ENCODE measurements at places on chromosomes 2 and 18.

DNA sequence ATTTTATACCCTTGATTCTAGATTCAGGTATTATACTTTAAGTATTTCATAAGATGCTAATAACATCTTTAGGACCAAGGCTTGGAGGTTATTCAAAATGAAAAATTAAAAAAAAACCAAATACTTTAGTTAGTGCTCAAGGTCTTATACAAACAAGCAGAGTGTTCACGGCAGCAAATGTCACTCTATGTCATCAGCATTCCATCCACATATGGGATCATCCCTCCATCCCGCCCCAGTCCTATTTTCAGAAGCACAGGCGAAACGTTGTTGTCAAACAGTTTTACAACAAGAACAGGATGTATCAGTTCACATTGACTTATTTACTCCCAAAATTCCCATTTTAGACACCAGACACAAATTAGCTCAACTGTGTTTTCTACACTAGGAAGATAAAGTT lies 83.7 kb downstream of the DSEL start:
- peak; percentile 31 for DNase-seq

GRCh38 chr2:60586081-60586480 lies 32.6 kb upstream of the BCL11A start:
- DNase-seq = no peak

DNA sequence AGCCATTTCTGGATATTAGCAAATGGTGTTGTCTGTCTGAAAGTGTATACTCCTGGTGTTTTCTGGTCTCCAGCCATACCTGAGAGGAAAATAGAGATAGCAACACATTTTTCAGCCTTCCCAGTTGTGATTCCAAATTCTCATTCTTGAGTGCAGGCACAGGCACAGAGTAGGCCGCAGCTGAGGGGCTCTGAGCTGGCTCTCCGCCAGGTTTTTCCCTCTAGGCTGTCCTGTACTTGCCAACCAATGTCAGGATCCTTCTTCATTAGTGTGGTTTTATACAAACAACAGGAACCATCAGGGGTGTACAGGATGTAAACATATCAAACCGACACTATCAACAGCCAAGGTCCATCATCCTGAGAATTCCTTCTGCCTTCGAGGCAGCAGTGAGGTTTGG lies 1733.6 kb upstream of the CELF4 start:
- DNase-seq = no peak

- peak; percentile 52 for DNase-seq
These were observed 2.1 kb upstream of the CXCR1 start for GRCh38 chr2:218168635-218169462.

DNA sequence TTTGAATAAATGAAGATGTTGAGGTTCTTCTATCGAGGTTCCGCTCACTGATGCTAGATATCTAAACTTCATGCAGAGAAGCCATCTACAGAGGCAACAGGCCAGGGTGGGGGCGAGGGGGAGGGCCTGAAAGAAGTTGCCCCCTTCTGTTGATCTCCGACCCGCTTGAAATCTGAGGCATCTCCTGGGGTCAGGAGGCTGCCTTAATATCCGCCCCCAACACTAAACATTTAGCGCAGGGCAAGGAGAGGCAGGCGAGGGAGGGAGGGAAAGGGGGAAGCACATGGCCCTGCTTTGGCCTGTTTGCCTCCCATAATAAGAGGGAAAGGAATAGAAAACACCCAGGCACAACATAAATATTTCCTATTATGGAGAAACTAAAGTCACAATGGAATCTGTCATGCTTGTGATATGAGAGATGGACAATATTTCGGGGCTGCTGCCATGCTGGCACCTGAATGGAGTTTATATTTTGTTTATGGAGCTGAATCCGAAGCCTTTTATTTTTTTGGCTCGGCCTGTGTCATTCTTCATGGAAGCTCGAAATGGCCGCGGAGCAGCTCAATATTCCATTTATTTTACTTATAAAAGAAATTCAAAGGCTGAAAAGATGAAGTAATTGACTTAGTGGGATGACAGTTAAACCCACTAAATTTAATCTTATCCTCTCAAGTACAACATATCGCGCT lies 221.1 kb downstream of the INSIG2 start:
- no peak for DNase-seq

- no peak for DNase-seq
These were observed 45.6 kb downstream of the DIPK1C start for GRCh38 chr18:74411475-74411874.

DNA sequence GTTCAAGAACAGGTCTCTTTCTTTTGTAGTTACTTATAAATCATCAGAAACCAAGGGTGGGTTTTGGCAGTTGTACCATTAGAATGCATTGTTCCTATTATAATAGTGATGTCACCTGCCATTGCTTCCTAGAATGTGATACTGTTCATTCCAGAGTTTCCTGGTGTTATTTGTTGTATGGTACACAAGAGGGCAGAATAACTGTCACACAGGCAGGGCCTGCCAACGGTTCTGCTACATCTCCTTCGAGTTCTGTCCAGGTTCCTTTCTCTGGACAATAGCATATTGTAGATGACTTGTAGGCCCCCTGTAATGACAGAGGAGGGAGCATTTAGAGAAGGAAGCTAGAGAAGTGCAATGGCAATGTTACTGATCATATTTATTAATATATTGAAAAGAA lies 98.3 kb downstream of the KLHL14 start:
- peak; percentile 15 for DNase-seq

DNA sequence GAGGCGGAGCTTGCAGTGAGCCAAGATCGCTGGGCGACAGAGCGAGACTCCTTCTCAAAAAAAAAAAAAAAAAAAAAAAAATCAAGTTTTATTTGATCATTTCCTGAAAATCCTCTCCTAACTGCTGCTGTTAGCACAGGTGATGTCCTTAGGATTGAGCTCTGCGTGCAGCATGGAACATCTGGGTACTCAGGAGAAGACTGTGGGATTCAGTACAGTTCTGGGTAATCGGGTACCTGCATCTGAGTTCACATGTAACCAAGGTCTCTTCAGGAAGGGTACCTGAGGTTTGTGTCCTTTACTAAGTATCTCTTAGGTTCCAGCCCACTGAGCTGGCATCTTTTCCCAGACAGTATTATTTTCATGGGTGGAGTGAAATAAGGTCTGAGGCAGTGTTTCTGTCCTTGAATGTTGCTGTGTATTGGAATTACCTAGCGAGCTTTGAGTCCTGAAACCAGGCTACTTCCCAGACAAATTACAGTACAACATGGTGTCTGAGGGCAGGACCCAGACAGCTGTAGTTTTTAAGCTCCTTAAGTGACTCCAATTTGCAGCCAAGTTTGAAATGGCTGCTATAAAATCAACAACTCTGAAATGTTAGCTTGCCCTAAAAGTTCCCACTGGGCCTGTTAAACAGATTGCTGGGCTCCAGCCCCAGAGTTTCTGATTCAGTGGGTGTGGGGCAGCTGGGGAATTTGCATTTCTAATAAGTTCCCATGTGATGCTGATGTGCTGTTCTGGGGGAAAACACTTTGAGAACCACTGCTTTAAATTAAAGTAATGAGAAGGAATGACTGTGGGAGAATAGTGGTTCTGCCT lies 120.5 kb downstream of the PMAIP1 start:
- peak; percentile 50 for DNase-seq

- DNase-seq = no peak
These were observed 24.5 kb downstream of the IMPA2 start for GRCh38 chr18:12005538-12006487.

DNA sequence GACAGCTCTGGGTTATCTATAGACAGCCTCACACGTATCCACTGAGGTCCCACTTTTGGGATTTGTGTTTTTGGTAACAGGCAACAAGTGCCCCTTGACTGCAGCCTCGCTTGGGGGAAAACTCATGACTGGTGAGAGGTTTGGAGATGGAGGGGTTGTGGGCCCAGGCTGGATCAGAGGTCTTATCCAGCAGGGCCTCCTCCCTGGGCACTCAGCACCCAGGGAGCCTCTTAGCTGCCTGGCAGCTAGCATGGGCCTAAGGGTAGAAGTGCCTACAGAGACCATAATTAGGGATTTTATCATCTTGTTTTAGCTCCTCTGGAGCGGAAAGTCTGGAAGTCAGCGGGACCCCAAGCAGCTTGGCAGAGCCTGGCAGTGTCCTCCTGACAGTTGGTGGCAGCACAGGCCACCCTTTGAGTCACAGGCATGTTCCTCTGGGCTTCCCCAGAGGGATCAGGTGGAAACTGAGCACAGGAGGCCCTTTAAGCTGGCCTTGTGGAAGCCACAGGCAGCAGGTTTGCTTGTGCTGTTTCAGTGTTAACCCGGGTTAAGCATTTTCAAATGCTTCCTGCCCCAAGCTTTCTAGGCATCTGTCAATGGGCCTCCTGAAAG lies 143.1 kb downstream of the KCTD1 start:
- DNase-seq = peak; percentile 53

- peak; percentile 10 for DNase-seq
These were observed 39.6 kb downstream of the HDHD2 start for GRCh38 chr18:47110492-47111274.

DNA sequence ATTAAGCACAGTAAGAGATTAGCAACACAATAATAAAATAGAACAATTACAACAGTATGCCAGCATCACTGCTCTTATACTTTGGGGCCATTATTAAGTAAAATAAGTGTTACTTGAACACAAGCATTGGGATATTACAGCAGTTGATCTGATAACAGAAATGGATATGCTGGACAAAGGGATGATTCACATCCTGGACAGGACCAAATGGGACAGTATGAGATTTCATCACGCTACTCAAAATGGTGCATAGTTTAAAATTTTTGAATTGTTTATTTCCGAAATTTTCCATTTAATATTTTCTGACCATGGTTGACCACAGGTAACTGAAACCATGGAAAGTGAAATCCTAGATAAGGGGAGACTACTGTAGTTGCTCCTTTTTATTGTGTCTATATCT lies 138.2 kb downstream of the UBR3 start:
- DNase-seq = peak; percentile 62

DNA sequence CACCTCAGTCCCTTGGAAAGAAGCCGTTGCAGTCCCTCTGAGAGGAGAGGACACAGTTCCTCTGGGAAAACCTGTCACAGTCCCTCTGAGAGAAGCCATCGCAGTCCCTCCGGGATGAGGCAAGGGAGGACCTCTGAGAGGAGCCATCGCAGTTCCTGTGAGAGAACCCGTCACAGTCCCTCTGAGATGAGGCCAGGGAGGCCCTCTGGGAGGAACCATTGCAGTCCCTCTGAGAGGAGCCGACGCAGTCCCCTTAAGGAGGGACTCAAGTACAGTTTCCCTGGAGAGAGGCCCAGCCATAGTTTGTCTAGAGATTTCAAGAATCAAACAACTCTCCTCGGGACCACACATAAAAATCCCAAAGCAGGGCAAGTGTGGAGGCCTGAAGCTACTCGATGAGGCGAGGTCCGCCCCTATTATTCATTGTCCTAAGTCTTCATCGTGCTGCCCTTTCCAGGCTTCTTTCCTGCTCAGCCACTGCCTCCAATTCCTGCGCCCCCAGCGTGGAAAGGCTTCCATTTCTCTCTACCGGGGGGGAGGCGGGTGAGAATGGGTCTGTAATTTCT lies 630 bp upstream of the ZNF512 start:
- DNase-seq = no peak

GRCh38 chr2:232129483-232129882 lies 168.0 kb downstream of the DIS3L2 start:
- peak; percentile 46 for DNase-seq

GRCh38 chr2:197215748-197216360 lies 94.7 kb downstream of the ANKRD44 start:
- DNase-seq = peak; percentile 55

GRCh38 chr2:95294579-95295250 lies 2.4 kb upstream of the KCNIP3 start:
- DNase-seq = no peak

DNA sequence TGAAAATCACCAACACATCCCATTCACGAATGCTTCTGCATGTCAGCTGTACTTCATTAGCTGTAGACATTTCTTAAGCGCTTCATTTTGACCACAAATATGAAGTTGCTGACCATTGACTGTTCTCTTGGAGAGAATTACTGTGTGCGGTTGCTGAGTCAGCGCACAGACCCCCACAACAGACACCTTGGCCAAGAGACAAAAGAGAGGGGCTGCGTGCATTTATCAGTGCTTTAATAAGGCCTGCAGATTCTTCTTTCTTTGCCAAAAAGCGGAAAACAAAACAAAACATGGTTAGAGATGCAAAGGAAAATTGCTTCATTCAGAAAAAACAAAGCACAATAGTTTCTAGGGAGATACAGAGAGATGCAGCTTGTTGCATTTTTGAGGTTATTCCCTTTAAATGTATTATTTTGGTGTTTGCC lies 174.7 kb downstream of the ACKR3 start:
- DNase-seq = peak; percentile 99

DNA sequence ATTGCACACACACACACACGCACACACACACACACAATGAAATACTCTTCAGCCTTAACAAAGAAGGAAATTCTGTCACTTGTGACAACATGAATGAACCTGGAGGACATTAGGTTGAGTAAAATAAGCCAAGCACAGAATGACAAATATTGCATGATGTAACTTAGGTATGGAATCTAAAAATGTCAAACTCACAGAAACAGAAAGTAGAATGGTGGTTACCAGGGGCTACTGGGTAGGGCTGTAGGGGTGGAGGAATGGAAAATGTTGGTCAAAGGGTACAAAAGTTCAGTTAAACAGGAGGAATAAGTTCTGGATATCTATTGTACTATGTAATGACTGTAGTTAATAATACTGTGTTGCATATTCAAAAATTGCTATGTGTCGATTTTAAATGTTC lies 29.5 kb downstream of the SCN2A start:
- no peak for DNase-seq

DNA sequence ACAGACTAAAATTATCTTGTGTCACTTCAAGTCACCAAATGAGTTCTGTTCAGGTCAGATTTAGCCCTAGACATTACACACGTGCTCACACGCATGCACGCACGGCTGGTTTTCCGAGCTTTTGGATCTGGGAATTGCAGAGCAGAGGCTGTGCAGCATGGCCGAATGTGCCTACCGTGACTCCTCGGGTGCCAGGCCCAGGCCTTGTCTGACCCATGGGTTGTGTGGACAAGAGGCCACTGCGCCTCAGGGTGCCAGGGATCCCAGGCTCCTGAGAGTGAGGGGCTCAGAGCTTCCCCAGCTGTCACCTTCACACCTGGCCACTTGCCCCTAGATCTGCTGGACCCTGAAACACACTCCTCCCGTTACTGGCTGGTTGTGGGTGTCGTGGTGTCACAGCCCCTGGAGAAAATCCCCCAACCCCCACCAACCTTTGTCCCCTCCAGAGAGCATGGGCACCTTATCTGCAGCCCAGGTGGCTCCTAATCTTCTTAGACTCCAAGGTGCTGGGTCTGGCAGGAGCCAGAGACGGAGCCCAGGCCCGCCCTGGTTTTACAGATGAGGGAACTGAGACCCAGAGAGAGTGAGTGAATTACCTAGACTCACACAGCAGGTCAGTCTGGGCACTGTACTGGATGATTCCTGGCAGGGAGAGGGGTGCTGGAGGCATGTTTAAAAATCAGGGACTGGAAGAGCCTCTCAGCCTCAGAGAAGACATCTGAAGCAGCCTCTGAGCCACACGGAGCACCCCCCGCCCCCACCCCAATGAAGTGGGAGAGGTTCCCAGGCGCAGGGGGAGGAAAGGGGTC lies 56.8 kb downstream of the ATOH8 start:
- no peak for DNase-seq
